ENCODE measurements at places on chromosomes 3 and 15.

DNA sequence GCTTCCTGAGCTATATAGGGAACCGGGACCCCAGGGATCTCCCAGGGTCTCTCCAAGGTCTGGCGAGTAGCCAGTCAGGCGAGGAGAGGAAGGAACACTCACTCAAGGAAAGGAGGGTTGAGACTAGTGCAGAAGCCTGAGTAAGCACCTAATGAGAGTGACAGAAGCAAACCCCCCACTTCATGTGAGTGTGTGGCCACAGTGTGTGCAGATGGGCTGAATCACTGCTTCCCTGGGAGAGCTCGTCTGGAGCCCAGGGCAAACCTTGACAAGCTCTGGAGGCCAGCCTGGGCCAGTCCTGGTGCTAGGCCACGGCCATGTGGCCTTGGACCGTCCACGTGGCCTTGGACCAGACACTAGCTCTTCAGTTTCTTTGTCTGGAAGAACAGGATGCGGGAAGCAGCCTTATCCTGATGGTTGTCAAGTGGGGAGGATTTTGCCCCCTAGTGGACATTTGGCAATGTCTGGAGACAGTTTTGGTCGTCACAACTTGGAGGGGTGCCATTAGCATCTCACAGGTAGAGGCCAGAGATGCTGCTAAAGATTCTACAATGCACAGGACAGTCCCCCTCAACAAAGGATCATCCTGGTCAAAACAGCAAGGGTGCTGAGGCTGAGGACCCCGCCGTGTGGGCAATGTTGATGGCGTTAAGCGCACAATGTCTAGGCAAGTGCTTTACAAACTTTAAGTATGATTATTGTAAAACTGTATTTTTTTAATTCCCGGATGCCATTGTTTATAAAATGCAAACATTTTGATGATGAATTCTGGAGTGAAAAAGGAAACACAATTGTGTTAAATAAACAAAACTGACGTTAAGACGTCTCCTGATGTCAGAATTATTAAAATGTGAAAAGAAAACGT is 34.8 kb upstream of the CTSH start:
- DNase-seq = peak; percentile 56

GRCh38 chr3:57080171-57080570 is 19.7 kb downstream of the SPATA12 start:
- no peak for DNase-seq

GRCh38 chr3:110686701-110687100 is 384.9 kb upstream of the NECTIN3 start:
- DNase-seq = no peak

GRCh38 chr3:190076136-190076535 is 44.6 kb downstream of the P3H2 start:
- DNase-seq = no peak

DNA sequence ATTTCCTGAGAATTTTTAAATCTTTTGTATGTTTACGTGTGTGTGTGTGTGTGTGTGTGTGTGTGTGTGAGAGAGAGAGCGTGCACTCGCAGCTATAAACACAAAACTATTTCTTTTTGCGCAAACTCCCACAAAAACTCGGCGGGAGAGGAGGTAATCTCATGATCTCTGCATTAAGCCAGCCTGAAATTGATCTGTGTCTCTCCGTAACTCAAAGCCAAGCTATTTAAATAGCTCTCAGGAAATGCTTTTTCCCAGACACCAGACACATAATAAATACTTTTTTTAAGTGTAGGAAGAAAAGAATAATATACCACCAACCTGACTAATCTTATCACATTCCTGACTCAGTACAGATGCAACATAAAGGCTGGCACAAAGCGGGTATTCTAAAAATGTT is 226.8 kb downstream of the MAGI1 start:
- no peak for DNase-seq

DNA sequence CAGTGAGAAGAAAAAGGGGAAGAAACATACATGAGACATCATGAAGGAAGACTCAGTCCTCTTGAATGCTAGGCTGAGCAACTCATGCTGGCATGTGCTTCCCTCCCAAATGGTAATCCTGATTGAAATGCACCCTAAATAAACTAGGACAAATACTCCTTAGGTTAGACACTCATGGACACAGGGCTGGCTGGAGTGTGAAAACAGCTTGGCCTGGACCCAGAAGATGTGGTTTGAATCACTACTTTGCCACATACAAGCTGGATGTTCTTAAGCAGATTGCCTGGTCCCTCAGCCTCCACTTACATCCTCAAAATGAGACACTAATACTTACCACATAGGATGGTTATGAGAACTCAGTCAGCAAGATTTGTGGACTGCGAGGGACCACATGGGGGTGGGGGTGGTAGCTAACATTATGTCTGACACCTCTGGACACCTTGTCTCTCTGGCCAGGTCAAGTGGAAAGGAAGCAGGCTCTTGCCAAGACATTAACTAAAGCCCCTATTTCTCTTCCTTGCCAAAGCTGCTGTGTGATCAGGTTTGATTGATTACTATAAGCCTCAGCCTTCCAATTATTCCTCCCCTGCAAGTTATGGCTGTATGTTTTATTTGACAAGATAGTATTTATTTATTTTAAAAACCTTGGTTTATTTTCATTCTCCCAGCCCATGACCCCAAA is 138.9 kb upstream of the SLC7A14 start:
- no peak for DNase-seq

DNA sequence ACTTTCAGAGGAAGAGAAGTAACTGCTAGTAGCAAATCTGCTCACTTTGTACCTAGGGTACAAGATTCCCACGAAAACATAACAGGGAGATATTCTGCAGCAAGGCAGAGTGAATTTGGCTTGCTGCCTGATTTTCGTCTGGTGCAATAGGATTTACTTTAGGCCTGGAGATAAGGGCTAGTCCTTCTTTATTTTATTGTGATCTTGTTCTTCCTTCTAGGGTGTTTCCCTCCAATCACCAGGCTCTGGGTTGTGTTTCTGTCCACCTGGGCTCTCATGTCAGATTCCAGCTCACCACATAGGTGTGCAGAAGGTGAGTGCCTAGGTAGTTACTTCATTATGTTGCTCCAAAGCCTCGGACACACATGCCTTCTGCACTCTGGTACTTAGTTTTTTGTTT is 211.8 kb upstream of the RGMA start:
- DNase-seq = no peak

DNA sequence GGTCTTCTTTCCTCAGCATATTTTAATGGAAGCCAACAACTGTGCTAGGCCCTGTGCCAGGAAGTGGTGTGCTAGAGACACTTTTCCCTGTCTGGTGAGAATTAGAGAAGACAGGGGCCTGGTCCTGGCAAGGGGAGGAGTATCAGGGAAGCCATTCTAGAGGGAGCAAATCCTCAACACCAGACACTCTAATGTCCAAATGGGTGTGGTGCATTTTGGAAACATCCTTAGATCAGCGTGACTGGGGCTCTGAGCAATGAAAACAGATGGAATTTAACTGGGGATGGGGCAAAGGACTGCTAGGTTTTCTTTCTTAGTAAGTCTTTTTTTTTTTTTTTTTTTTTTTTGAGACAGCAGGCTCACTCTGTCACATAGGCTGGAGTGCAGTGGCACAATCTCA is 7.7 kb upstream of the VPS18 start:
- DNase-seq = no peak

GRCh38 chr3:7865611-7866010 is 636.0 kb upstream of the LMCD1 start:
- no peak for DNase-seq

DNA sequence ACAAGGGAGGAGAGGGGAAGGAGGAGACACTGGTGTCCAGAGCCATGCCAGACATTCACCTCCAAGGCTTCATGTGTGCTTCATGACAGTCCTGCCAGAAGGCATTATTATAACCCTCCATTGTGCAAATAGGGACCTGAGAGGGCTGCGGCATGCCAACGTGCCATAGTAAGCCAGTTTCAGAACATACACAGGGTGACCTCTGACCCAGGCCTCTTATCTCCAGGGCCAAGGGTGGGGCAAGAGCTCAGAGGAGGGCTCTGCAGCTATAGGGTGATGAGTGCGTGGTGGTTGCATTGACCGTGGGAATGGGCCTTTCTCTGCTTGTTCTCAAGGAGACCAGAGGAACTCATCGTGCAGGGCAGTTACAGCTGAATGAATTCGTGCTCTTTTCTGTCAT is 9.7 kb upstream of the ACSBG1 start:
- no peak for DNase-seq

GRCh38 chr3:29775340-29775739 is 494.5 kb downstream of the RBMS3 start:
- no peak for DNase-seq

DNA sequence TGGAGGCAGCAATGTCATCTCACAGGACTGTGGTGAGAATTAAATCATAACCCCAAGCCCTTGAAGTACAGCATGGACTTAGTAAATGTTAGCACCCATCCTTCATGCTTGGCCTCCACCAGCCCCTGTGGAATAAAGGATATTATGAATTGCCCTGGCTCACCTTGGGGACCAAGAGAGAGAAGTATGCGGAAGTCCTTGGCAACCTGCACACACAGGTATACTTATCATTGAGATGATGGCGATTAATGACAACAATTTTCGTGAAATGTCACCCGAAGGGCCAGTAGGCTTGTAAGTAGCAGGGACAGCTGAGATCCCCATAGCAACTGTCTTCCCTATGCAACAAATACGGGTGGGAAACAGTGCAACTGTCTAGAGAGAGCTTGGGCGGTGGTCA is 102.0 kb downstream of the FAM43A start:
- DNase-seq = no peak

GRCh38 chr3:15556512-15556911 is 35.0 kb upstream of the COLQ start:
- DNase-seq = no peak

DNA sequence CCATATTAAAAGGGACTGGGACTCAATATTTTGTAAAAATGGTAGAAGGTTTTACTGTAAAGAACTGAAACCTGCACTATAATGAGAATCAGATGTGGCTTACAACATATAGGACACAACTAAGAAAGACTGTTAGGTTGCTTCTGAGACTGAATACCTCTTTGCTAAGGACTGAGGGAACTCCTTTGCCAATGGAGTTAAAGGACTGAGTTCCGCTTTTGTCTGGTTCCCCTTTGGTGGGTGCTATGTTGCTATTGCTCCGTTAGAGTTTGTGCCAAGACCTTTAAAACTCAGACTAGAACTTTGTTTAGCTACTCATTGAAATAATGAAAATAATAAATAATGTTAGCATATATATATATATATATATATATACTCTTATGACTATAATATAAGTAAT is 147.8 kb upstream of the KCNMB2 start:
- no peak for DNase-seq

DNA sequence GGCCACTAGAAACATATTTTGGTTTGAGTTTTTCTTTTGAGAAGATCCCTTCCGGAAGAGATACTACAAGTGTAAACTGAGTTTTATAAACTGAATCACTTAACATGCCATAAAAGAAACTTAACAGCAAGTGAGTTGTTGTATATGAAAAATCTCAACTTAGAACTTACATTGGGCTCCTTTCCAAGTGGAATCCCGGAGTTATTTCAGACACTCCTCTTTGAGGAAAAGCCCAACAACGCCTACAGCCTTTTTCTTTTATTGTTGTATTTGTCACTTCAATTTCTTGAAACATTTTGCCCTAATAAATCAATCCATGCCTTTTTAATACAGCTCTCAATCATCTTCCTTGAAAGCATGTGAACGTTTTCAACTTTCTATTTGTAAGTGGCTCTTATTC is 137.3 kb downstream of the FEZF2 start:
- peak; percentile 24 for DNase-seq

- DNase-seq = no peak
Observed at GRCh38 chr3:8385848-8386620, 115.6 kb upstream of the LMCD1 start.

DNA sequence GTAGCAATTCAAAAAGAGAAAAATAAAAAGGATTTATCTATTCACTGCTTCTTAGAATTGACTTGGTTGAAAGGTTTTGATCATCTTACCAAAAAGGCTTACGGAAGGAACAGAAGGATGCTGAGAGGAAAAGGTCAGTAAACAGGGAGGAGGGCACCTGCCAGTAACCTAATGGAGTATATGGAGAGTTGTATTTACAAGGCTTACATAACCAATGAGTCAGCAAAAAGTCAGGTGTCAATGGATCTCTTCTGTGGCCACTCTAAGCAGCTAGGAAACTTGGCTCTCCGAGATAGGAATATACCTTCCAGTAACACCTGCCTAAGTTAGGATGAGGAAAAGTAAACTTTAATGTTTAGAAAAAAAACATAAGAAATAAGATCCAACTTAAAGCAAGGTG is 80.5 kb upstream of the PLXND1 start:
- no peak for DNase-seq

GRCh38 chr3:197376020-197376419 is 77.6 kb upstream of the DLG1 start:
- no peak for DNase-seq

DNA sequence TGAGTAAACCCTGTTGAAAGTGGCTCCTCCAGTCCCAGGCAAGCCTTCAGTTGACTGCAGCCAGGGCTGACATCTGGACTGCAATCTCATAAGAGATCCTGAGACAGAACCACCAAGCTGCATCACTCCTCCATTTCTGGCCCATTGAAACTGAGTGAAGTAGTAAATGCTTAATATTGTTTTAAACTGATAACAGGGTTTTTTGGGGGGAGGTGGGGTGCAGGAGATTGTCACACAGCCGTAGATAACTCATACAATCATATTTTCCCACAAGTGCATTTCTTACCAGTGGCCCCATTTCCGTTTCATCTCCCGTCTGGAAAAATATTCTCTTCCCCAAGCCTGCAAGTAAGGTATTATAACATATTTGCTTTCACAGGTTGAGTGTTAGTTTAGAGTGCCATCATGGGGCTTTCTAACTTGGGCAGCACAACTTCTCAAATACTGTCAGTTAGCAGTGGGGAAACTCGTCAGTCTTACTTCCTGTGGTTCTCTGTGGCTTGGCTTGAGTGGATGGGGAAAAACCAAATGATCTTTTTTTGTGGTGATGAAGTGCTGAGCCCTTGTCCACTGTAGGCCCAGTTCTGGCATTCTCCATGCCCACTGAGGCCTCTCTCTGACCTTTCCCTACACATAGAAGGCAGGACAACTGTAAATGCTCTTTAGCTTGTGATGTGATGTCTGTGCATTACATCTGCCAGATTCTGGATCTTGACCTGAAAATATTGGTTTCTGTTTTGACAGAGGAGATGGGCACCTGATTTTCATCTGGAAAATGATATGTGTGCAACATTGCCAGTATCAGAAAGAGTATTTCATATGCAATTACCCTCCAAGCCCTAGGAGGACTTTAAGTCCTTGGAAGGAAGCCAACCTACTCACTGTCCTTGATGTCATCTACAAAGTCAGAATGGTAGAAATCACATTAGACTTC is 90.1 kb upstream of the BHLHE40 start:
- no peak for DNase-seq

DNA sequence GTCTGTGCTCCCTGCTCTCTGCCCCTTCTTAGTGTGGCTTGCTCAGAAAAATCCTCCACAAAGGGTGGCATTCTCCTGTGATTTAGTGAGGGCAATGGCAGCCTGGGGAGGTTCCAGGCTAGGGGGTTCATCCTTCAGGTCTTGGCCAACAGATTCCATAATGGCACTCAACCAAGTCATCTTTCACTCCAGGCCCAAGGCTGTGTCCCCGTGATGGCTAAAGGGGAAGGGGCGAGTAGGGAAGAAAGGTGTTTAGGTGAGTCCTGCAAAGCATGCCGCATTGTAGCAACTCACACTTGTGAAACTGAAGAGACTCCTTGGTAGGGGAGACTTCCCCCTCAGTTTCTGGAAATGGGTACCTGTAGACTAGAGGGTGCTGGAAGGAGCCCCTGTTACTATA is 105.6 kb downstream of the THSD4 start:
- no peak for DNase-seq
